ENCODE measurements at places on chromosomes 3 and 15.

DNA sequence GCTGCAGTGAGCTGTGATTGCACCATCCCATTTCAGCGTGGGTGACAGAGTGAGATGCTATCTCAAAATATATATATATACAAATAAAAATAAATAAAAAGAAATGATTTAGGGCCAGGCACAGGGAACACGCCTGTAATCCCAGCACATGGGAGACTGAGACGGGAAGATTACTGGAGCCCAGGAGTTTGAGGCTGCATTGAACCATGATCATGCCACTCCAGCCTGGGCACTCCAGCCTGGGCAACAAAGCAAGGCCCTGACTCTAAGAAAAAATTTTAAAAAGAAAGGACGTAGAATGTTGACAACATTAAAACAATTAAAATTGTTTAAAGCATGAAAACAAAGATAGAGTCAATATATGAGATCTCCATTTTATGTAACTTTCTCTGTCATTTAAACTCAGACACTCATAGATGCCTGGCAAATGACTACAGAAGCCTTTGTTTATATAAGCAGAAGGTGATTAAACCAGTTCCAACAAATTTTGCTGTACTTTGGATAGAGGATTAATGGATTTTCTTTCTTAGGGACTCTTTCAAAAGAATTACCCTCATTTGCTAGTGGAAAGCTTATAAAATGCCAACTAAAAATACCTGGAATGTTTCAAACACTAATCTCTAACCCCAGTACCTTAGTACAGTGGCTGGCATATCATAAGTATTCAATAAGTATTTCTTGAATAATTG is 10.7 kb upstream of the TRPM7 start:
- DNase-seq: no peak

- DNase-seq: no peak
Measured at GRCh38 chr3:140243575-140243974, 308.6 kb downstream of the CLSTN2 start.

DNA sequence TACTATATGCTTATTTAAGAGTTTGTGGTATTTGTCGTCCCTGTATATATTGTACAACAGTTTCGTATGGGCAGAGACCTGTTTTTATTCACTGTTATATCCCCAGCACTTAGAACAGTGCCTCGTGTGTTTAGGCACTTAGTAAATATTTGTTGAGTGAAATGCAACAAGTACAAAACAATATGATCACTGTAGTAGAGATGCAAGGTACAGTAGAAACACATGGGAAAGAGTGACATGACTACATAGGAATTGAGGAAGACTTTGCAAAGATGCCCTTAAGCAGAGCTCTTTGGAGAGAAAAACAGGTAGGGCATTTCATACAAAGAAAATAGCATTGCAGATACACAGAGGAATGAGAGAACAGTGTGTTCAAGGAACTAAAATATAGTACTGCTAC is 18.3 kb downstream of the RASA2 start:
- no peak for DNase-seq

DNA sequence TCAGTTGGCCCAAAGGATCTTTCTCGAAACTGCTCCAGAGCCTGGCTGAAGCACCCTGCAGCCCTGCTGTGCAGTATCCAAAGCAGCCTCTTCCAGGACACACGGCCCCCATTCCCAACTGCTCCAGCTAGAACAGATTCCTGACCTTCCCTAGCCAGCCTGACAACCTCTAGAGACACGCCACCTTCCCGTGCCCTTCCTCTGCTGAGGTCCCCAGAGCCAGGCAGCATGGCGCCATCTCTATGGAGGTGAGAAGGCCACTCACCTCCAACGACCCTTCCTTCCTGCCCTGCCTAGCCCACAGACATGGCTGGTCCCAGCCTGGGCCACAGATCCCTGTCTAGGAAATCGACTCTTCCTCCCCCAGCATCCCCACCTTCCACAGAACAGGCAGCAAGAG is 3.1 kb downstream of the KIF7 start:
- DNase-seq: no peak

DNA sequence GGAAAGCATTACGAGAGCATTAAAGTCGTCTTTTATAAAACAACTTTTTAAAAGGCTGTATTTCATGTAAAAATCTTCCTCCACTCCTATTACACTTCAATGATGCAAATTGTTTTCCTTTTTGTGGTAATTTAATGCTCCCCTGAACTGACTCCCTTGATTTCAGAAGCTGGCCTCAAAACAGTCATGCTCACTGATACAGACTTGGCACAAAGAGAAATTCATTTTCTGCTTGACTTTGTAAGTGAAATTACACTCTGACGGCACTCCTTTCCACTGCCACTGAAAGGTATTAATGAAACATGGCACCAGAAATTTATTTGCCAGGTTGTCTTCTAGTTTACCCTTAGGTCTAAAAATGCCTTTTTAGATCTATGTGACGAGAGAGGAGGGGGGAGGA is 215.5 kb downstream of the LRRC3B start:
- no peak for DNase-seq

DNA sequence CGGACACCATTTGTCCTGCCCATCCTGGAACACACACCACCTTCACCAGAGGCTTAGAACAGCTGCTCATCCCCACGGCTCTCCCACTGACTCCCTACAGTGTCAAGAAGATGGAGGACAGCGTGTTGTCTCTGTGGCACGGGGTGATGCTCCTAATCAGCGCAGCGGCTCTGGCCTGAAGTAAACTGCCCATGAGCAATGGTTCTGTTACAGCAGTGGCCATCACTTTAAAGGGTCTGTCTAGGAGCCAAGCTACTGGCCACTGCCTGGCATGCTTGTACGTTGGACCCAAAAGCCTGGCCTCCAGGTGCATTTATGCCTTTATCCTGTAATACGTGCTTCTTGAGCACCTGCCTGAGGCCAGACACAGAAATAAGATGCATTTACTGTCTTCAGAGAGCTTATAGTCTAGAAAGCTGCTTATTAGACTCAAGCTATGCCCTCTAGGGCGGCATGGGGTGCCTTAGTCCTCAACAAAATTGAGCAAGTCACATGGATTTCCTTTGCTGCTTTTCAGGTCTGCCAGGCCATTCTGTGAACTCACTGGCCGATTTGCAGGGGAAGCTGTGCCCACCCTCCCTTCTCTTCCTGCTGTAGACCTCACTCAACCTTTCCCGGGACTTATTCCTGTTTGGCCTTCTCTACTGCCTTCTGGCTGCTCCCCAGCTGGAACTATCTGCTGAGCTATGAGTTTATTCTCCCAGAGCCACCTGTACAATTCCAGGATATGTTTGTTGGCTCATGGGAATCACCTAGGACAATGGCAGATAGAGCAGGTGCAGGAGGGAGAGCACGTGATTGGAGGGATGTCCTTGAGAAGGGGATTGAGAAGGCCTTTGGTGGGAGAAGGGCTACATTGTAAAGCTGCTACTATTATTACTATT is 51.9 kb downstream of the STARD5 start:
- DNase-seq: peak; percentile 32

GRCh38 chr3:186782542-186783057 is 777 bp upstream of the EIF4A2 start:
- no peak for DNase-seq

GRCh38 chr3:65811892-65812291 is 226.8 kb downstream of the MAGI1 start:
- no peak for DNase-seq

- DNase-seq: no peak
Measured at GRCh38 chr3:39346785-39347585, 17.5 kb downstream of the CCR8 start.

GRCh38 chr3:11059799-11060115 is 67.2 kb downstream of the SLC6A1 start:
- DNase-seq: no peak

DNA sequence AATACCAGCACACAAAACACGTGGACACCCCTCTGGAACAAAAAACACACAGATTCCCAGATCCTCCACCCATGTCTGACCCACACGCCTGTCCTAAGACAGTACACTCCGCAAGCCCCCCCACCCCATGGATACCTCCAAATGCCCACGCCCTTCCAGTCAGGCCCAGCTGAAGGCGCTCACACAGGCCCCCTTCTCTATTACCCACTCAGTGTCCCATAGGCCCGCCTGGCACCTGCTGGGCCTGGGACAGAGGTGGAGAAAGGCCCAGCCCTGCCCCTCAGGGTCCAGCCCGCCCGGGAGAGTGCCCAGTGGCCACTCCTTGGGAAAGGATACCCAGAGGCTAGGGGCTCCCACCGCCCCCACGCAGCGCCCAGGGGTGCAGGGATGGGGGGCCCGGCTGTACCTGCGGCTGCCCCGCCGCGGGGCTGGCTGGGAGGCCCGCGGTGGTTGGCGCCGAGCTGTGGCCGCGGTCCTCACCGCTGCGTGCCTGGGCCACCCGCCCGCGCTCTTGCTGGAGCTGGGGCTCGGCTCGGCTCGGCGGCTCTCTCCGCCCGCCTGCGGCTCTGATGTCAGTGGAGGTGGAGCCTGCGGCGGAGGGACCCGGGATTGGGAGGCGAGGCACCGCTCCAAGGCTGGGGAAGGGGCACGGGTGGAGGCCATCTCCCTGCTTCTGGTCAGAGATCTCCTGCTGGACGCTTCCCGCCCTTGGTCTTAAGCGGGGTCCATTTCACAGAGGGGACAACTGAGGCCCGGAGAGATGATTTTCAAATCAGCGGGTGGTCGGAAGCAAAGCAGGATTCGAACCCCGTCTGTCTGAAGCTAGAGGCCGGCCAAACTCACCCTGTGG is at the start of gene CAMK1:
CAMK1 (minus strand) TSS at position 522 of the 850 bp plus-strand sequence. CDS start 2,198 bp downstream, outside the sequence.
- peak; percentile 92 for DNase-seq

DNA sequence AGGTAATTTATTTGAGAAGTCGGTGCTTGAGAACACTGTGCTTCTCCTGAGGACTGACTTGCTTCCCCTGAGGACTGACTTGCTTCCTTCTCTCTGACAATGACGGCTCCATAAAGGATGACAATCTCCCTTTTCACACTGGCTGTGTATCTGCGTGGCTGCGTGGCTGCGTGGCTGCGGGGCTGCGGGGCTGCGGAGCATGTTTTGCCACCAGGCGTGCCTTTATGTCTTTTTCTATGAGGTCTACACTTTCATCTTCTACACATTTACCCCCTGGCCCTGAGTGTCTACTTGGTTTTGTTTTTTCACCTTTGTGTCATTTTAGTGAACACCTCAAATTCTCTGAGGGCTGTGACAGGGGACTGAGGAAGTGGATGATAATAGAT is 89.9 kb downstream of the XXYLT1 start:
- DNase-seq: no peak

DNA sequence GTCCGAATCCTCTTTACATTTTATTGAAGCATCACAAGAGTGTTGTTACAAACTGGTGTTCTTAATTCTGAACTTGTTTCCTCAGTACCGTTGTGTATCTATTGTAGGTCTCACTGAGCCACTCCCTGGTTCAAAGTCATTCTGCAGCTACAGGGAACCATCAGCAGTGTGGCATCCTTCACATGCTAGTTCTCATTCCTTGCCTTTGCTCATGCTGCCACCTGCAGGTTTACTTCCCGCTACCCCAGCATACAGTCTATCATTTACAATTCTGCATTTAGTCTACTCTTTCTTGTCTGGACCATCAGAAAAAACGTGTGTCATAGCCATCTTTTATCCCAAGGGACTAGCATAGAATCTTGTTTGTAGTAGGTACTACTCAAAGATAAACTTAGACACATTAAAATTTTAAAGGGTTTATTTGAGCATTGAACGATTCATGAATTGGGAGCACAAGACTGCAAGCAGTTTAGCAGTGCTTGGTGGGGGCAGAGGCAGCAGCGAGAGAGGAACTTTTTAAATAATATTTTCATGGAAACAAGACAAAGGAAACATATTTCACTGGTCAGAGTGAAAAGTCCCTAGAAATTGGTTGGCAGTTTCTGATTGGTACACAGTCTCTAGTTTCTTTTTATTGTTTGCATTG is 402.1 kb downstream of the CADM2 start:
- DNase-seq: peak; percentile 74

DNA sequence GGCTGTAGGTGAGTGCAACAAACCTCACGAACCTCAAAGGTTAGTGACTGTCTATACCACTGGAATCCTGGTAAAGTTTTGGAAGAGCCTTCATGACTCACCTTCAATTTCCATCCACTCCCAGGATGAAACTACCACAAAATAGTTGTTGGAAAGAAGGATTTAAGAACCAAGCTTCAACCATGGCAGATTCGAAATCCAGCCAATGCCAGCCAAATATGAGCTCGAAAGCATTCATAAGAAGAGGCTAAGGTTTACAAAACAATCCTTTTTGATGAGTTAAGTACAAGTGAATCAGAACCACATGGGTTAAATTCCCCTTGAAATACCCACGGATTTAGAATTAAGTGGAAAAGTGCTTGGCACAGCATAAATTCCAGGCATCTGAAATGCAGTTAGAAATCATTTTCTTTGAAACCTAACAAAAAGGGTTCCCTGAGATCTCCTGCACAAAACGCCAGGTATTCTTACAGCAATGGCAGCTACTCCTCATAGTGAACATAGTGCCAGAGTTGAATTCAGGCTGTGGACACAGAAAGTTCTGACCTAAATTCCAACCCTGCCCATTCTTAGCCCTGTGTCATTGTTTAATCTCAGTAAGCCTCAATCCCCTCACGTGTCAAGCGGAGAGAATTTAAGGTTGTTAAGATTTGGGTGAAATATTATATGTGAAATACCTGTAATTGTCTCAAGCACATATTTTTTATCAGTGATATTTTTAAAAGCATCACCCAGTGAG is 89.2 kb downstream of the FBN1 start:
- DNase-seq: no peak

GRCh38 chr3:56094170-56094569 is 374.1 kb downstream of the ERC2 start:
- DNase-seq: no peak

- DNase-seq: no peak
Measured at GRCh38 chr3:59878038-59878427, 828.2 kb upstream of the CFAP20DC start.

DNA sequence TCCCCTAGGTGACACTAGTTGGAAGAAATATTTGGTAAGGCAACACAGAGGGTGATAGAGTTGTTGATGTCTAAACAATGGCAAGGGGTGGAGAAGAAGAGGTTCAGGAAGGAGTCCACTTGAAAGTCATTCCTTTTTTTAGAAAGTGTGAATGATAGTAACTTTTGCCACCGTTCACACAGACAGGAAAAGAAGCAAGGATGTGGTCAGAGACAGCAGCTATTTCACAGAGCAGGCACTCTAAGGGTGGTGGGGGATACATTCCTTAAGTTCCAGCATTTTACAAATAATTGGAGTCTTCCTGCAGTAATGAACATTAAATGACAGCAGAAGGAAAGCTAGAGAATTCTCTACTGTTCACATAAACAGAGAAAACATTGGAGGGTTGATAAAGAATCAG is 75.4 kb upstream of the ZNF385D start:
- peak; percentile 64 for DNase-seq

DNA sequence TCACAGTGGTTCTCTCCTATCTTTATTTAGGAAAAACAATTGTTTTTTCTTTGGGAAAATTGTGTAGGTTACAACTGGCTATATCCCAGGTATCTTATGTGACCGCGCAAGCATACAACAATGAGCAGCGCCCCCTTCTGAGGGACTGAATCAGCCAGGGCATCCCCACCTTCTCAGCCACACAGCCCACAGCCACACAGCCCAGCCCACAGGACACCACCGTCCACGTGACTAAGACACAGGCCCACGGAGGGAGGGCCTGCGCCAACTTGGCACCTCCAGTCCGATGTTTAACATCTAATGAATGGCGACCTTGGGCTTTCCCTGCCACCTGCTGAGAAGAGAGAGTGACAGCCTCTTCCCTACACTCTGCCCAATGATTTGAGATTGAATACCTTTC is 68.1 kb downstream of the ATP10A start:
- no peak for DNase-seq
